ENCODE measurements at places on chromosomes 3 and 15.

DNA sequence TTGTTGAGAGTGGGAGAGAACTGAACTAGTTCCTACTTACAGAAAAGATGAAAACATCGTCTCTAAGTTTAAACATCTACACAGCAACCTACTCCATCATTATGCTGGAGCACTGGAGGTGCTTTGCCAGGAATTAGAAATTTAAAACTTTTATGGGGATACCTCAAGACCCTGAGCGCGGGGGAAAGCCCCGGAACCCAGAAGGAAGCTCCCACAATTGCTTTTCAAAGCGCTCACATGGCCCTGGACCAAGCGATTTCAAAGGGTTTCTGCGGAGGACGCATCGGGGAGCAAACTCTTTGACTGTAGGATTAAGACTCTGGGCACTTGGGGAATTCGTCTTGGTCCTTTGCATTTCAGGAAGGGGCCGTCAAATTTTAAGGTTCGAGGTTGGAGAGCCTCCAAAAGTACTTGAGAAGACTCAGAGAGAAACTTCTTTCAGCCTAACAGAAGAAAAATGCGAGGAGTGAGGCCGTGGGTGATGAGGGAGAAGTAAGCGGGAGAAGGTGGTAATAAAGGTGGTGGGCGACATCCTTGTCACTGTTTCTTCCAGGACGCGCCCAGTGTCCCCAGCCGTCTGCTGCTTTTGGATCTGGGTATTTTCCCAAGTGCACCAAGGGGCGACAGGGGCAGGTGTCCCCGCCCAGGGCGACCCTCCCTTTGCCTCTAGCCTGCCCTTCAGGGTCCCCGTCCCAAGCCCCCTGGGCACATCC lies 591 bp downstream of the PROK2 start:
- no peak for DNase-seq

GRCh38 chr3:193240850-193241706 lies at the start of gene PLAAT1:
TSS of gene PLAAT1 (plus strand) at chr3:193241222. CDS start at chr3:193255651, 14,429 bp downstream.
- DNase-seq: no peak

GRCh38 chr3:37935756-37936666 lies 54.6 kb upstream of the VILL start:
- peak; percentile 93 for DNase-seq

GRCh38 chr15:81091889-81092558 lies 42.0 kb upstream of the CFAP161 start:
- peak; percentile 93 for DNase-seq

DNA sequence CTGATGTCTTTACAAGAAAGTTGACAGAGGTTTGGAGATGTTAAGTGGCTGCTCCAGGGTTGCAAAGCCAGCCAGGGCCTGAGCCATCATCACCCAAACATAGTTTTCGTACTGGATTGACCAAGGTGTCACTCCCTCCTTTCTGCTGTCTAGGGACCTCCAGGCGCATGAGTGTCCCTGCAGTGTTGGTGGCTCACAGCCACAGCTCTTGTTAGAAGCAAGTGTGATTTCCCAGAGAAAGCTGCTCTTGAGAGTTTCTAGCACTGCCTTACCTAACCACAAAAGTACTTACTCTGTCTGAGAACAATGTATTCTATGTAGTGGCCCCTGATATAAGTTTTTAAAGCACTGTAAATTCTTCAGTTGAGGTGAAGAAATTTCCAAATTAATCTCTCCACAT lies 144.1 kb downstream of the SOX2 start:
- no peak for DNase-seq

DNA sequence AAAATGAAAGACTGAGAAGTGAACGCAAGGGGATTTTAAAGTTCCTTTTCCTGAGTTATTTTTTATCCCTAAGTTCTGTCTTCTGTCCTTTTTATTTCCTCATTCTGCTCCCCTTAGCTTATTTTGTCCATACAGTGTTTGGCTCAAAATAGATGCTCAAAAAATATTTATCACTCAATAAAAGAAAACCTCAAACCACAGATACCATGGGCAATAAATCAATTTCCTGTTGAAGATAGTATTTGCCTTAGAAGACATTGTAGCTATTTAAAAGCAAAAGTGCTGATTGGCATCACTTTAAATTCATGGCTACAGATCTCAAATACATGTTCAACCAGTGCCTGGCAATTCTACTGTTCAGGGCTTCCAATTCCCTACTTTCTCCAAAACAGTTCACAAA lies 316.5 kb upstream of the ADAMTS9 start:
- DNase-seq: no peak

DNA sequence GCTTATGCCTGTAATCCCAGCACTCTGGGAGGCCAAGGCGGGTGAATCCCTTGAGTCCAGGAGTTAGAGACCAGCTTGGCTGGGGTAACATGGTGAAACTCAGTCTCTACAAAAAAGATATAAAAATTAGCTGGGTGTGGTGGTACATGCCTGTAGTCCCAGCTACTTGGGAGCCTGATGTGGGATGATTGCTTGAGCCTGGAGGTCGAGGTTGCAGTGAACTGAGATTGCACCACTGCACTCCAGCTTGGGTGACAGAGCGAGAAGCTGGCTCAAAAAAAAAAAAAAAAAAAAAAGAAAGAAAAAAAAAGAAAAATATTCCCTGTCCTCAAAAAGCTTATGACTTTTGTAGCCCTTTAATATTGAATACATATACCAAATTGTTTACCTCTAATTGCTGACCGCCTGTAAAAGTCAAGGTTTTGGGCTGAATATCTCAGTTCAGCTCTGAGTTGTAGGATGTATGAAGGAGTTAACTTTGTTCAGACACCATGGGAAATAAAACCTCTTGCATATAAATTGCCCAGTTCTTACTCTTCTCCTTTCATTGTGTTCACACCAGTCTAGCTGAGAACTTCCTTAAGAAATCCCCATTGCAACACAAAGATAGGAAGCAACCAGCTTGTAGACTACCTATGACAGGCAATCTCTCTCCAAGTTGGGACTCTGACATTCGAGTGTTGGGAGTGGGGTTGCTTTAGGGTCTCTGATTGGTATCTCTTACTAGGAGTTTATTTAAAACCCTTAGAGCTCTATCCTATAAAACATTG lies 97.6 kb upstream of the RASGRP1 start:
- DNase-seq: no peak

DNA sequence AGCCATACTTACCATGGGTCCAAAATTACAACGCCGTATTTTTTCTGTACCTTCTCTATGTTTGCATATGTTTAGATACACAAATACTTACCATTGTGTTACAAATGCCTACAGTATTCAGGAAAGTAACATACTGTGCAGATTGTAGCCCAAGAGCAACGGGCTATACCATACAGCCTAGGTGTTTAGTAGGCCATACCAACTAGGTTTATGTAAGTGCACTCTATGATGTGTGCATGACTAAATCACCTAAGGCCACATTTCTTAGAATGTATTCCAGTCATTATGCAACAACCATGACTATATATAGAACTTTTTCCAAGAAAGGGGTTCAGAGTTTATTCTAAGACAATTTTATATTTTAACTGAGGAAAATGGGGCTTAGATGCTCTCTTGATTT lies 411.7 kb downstream of the MAGI1 start:
- no peak for DNase-seq

DNA sequence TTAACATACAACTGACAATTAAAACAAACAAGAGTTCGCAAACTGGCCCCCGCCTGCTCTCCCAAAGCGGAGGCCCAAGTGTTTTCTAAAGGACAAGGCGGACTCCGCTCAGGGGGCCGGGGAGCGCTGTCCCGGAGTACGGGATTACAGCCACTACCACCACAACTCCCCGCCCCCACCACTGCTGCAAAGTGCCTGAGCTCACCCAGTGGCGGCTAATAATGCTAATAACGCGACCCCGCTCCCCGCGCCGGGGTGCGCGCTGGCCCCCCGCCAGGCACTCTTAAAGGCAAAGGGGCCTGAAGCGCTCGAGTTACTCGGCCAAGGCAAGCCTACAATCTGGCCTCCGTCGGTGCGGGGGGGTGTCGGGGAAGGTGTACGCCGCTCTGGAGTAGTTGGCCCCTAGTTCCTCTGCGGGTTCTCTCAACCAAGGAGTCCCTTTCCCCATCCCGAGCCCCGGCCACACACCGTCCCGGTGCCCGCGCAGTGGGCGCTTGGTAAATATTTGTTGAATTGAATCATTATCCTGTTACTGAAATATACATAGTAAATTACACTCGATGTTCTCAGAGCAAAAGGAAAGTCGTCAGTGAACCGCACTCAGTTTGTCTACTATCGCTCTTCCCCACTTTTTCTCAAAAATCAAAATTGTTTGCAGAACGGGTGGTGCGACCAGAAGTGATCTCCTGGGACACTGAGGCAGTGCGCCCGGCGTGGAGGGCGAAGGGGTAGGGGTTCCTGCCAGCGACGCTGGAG lies 827 bp downstream of the WNT5A start:
- no peak for DNase-seq

DNA sequence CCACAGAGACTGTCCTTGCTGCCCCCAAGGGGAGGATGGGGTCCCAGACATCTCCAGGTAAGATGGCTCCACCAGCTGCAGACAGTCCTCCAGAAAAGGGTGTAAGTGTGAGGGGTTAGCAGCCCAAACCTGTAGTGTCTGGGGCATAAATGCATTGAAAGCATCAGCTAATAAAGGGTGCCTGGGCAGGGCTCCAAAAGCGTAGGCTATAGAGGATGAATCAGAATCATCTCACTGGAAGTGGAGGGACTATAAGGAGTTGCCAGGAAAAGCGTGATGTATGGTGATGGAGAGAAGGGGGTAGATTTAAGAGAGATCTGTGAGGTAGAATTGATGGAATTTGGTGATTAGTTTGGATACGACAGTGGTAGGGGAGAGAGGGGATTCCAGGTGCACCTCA lies 79.9 kb upstream of the ONECUT1 start:
- DNase-seq: no peak

DNA sequence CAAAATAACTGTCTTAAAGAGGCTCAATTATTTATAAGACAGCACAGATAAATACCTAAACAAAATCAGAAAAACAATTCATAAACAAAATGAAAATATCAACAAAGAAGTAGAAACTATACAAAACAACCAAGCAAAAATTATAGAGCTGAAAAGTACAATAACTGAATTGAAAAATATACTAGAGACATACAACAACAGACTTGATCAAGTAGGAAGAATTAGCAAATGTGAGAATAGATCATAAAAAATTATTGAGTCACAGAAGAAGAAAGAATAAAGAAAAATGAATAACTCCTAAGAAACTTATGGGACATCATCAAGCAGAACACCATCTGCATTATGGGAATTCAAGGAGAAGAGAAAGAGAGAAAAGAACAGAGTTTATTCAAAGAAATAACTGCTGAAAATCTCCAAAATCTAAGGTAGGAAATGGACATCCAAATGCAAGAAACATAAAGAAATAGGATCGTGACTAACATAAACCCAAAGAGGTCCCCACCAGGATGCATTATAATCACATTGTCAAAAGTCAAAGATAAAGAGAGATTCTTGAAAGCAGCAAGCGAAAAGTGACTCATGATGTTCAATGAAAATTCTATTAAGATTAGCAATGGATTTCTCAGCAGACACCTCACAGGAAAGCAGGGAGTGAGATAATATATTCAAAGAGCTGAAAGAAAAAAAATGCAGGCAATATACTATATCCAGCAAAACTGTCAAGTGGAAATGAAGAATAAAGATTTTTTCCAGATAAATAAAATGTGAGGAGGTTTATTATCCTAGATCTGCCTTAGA lies 85.9 kb downstream of the DCLK3 start:
- no peak for DNase-seq

DNA sequence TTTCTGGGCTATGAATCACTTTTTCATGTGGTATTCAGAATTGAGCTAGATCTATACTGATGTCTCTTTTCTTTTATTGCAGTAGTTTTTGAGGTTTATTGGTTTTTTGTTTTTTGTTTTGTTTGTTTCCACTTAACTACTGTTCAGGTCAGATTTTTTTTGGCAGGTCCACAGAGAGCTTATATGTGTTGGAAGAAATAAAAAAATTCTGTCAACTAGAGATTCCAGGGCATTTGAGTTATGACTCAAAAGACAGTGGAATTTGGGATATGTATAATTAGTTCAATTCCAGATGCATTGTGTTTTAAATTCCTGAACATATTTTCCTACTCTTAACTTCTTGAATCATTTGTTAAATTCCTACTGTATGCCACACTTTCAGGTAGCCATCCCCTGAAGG lies 727.2 kb downstream of the SI start:
- peak; percentile 5 for DNase-seq

- DNase-seq: no peak
Measured at GRCh38 chr3:148756311-148756710, 58.6 kb downstream of the AGTR1 start.

GRCh38 chr3:21435871-21436270 lies 315.1 kb downstream of the ZNF385D start:
- DNase-seq: peak; percentile 85

DNA sequence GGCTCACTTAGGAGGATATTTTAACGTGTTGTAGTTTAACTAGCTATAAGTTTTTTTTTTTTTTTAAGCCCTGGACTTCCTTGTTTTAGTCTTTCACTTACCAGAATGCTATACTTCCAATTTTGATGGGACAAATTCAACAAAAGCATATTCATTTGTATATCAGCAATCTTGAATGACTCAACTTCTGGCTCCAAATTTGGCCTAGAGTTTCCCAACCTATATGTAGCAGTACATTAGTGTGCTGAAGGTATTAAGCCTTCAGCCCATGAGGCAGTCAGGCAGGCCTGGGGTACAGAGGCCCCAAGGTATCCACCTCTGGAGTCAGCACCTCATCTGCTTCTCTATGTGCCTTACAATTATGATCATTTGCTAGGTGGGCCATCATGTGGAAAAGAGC lies 5.9 kb downstream of the PBRM1 start:
- DNase-seq: no peak

DNA sequence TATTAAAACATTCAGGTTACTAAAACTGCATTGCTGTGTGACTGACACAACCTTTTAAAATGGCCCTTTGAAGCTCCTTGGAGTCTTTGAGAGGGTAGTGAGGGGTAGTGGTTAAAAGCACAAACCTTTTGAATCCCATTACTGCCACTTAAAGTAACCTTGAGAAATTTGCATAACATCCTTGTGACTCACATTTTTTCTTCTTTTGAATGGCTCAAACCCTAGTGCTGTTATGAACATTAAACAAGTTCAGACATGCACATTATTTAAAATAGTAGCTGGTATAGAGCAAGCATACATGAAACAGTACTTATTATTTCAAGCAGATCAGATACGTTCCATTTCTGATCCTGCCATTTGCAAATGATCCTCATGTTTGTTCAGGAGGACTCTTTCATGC lies 3.7 kb upstream of the CLDN1 start:
- DNase-seq: no peak

DNA sequence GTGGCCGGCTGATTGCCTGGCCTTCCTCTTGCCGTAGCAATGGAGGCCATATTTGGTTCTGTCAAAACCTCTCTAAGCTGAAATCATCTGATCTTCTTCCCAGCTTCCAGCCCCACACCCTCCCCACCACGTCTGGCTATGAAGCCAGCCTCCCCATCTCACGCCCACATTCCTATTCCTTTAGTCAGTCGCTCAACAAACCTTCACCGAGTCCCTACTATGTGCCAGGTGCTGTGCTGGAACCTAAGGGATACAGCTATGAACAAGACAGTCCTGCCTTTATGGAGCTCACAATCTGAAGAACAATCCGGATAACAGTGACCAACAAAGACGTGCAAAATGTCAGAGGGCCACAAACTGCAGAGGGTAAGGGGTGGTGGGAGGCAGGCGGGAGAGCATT lies 31.9 kb upstream of the SMAD6 start:
- DNase-seq: no peak

- no peak for DNase-seq
Measured at GRCh38 chr3:60990442-60990730, 260.9 kb downstream of the FHIT start.

- DNase-seq: no peak
Measured at GRCh38 chr3:157429708-157430107, 6.9 kb upstream of the PTX3 start.

- DNase-seq: no peak
Measured at GRCh38 chr3:189635339-189635738, 4.2 kb downstream of the TP63 start.

GRCh38 chr3:46866720-46867549 lies 3.7 kb upstream of the MYL3 start:
- DNase-seq: no peak

Measured in GM04504 (cell line).